Osteoblast (primary cell): ENCODE measurements at places on chromosomes 11 and 22. TPM values are rescaled to one million over a fixed set of nuclear protein-coding genes. Genes with fewer than 3 reads are reported as not detected.

The MRGPRF gene
- 39.4 and 41.5 TPM in 2 replicates for total RNA-seq

The SMIM38 gene
- under 0.01 and 0.29 TPM in 2 replicates for total RNA-seq

DNA sequence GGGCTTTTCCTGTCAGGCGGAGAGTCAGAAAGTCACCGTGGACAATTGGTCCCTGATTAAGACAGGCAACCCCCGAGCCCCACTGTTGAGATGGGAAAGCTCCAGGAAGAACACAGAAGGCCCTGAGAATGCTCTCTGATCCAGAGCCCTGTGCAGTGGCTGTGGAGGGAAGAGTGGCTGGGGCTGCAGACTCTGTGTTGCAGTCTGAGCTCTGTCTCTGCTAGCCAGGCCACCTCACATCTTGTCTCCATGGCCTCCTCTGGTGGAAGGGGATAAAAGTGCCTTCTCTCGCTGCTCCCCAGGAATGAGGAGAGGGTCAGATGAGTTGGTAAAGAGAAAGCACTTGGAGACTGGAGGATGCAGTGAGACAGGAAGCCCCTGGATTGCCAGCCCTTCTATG lies 141.2 kb downstream of the CEP164 start:
- no peaks in the 10 kb centered on the region for H3K4me1 ChIP-seq
- no peaks in the 10 kb centered on the region for H3K27me3 ChIP-seq

The NPTXR gene
- total RNA-seq, result 0.72 and 1.5 TPM in 2 replicates

GRCh38 chr11:7640816-7641215 lies 32.5 kb downstream of the CYB5R2 start:
- no peaks in the 10 kb centered on the region for H3K27me3 ChIP-seq
- H3K27ac ChIP-seq, result no peak overlapping the region
- H3K4me3 ChIP-seq, result no peak overlapping the region
- H3K36me3 ChIP-seq, result peaks cover 3% of the 10 kb centered on the region
- DNase-seq, result no peak
- peaks cover 3% of the 10 kb centered on the region for H3K4me1 ChIP-seq

- peak; percentile 58 for DNase-seq
- no peaks in the 10 kb centered on the region for H3K27me3 ChIP-seq
- H3K4me1 ChIP-seq, result peaks cover 19% of the 10 kb centered on the region
- H3K36me3 ChIP-seq, result no peaks in the 10 kb centered on the region
Observed at GRCh38 chr11:47398551-47398950, 9.8 kb upstream of the SLC39A13 start.

The JRKL gene
- total RNA-seq, result 8.5 and 9.8 TPM in 2 replicates

The SLC15A3 gene
- 10.9 and 13.0 TPM in 2 replicates for total RNA-seq

DNA sequence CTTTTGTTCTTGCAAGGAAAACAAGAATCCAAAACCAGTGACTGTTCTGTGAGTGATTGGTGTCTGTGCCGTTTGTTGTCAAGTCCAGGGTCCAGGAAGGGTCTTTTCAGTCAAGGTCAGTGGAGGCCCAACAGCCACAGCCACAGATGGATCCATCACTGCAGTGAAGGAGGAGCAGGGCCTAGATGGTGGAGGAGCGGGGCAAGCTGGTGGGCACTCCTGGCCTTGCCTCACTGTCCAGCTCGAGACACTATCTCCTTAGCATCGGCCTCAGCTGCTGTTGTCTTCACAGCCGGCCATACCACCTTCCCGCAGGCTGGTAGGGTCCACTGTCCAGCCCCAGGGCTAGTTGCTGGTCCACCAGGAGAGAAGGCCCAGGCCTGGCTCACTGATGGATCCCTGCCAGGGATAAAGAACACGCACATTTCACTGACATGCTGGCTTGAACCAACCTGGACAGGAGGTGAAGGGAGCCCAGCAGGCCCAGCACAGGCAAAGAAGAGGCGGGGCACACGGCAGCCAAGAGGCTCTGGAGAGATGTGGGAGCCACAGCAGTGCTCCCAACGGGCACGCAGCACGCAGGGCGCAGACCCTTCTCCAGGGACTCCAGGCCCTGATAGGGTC lies 15.2 kb downstream of the POLR3H start:
- no peaks in the 10 kb centered on the region for H3K27me3 ChIP-seq
- peaks cover 87% of the 10 kb centered on the region for H3K36me3 ChIP-seq
- H3K27ac ChIP-seq, result no peak overlapping the region
- H3K4me3 ChIP-seq, result no peak overlapping the region
- DNase-seq, result peak; percentile 55

GRCh38 chr22:50270666-50271394 lies 650 bp upstream of the MAPK11 start:
- peak; percentile 99 for DNase-seq
- no peak overlapping the region for H3K27ac ChIP-seq
- peaks cover 11% of the 10 kb centered on the region for H3K4me1 ChIP-seq
- H3K27me3 ChIP-seq, result no peaks in the 10 kb centered on the region

- H3K27ac ChIP-seq, result no peak overlapping the region
- H3K4me1 ChIP-seq, result peaks cover 5% of the 10 kb centered on the region
- no peak overlapping the region for H3K4me3 ChIP-seq
- no peak for DNase-seq
Observed at GRCh38 chr11:4183410-4184057, 88.9 kb downstream of the RRM1 start.

The AGBL2 gene
- 2.2 and 2.4 TPM in 2 replicates for total RNA-seq

The MAPK11 gene
- total RNA-seq, result 2.9 and 6.2 TPM in 2 replicates

GRCh38 chr22:42684462-42685195 lies 35.4 kb upstream of the CYB5R3 start:
- no peaks in the 10 kb centered on the region for H3K27me3 ChIP-seq
- peak overlapping the region; percentile 35 for H3K27ac ChIP-seq
- peaks cover 53% of the 10 kb centered on the region for H3K4me1 ChIP-seq
- peak; percentile 94 for DNase-seq

The KCNJ1 gene
- not detected in 2 replicates for total RNA-seq

The NAV2 gene
- total RNA-seq, result 8.7 and 12.4 TPM in 2 replicates

The KRTAP5-10 gene
- 0.36 TPM in 1 of 2 replicates, not detected in the other for total RNA-seq

GRCh38 chr11:69040581-69041260 lies 8.0 kb upstream of the TPCN2 start:
- peak overlapping the region; percentile 74 for H3K27ac ChIP-seq
- no peaks in the 10 kb centered on the region for H3K27me3 ChIP-seq
- DNase-seq, result peak; percentile 89
- H3K36me3 ChIP-seq, result no peaks in the 10 kb centered on the region
- H3K4me3 ChIP-seq, result no peak overlapping the region
- H3K4me1 ChIP-seq, result peaks cover 43% of the 10 kb centered on the region

GRCh38 chr11:747158-748006 lies at the start of gene TALDO1:
Gene TALDO1 (plus strand): TSS chr11:747464. CDS start chr11:747482, 18 bp downstream.
- peak; percentile 99 for DNase-seq
- H3K4me3 ChIP-seq, result peak within 1 kb of the TSS; percentile 90
- peaks cover 3% of the 10 kb centered on the region for H3K36me3 ChIP-seq
- peak within 1 kb of the TSS; percentile 93 for H3K27ac ChIP-seq
- H3K27me3 ChIP-seq, result no peaks in the 10 kb centered on the region
- peaks cover 25% of the 10 kb centered on the region for H3K4me1 ChIP-seq

GRCh38 chr11:9138612-9139579 lies 47.5 kb upstream of the SCUBE2 start:
- H3K4me3 ChIP-seq, result no peak overlapping the region
- H3K27ac ChIP-seq, result peak overlapping the region; percentile 41
- H3K36me3 ChIP-seq, result peaks cover 62% of the 10 kb centered on the region
- DNase-seq, result peak; percentile 85
- no peaks in the 10 kb centered on the region for H3K27me3 ChIP-seq
- peaks cover 34% of the 10 kb centered on the region for H3K4me1 ChIP-seq

The CHRNA10 gene
- total RNA-seq, result 0.29 and 0.72 TPM in 2 replicates

GRCh38 chr11:59901306-59901705 lies 22.7 kb downstream of the OOSP3 start:
- no peaks in the 10 kb centered on the region for H3K27me3 ChIP-seq
- no peak overlapping the region for H3K4me3 ChIP-seq
- no peaks in the 10 kb centered on the region for H3K4me1 ChIP-seq
- no peaks in the 10 kb centered on the region for H3K36me3 ChIP-seq

DNA sequence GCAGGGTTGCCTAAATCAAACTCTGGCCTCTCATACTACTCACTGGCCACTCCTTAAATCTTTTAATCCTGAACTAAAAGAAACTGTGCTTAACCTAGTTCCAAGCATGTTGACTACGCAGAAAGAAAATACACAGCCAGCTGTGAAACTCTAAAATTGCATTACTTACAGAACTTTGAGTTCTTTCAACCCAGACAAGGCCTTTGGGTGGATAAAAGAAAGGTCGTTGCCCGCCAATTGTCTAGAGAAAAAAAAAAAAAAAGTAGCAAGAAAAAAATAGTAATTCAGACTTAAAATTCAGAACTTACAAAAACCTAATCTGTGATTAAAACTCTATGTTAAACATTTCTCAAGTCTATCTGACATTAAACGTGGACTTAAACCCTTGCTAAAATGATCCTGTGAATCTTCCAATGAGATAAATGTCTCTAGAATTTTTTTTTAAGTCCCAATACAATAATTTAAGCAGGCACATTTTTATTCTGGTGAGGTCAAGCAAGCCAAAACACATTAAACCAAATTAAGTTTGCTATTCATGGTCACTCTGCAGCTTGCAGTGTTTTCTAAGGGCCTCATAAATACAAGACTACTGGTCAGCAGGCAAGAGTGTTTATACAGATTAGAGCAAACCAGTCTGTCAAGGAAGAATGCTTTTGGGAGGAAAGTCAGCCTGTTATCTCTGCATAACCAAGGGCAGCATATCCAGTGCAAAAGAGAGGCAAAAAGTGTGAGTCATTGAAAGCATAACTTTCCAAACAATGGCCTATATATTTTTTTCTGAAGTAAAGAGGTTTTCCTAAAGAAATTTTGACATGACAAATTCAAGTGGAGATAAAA lies 29.5 kb upstream of the CCDC34 start:
- H3K27me3 ChIP-seq, result no peaks in the 10 kb centered on the region
- no peak for DNase-seq
- peak overlapping the region; percentile 66 for H3K27ac ChIP-seq
- H3K36me3 ChIP-seq, result no peaks in the 10 kb centered on the region
- no peak overlapping the region for H3K4me3 ChIP-seq

- H3K27me3 ChIP-seq, result no peaks in the 10 kb centered on the region
- no peak overlapping the region for H3K4me3 ChIP-seq
- H3K36me3 ChIP-seq, result no peaks in the 10 kb centered on the region
- H3K27ac ChIP-seq, result no peak overlapping the region
- H3K4me1 ChIP-seq, result peaks cover 23% of the 10 kb centered on the region
Observed at GRCh38 chr11:129281471-129282415, 89.6 kb upstream of the ARHGAP32 start.

DNA sequence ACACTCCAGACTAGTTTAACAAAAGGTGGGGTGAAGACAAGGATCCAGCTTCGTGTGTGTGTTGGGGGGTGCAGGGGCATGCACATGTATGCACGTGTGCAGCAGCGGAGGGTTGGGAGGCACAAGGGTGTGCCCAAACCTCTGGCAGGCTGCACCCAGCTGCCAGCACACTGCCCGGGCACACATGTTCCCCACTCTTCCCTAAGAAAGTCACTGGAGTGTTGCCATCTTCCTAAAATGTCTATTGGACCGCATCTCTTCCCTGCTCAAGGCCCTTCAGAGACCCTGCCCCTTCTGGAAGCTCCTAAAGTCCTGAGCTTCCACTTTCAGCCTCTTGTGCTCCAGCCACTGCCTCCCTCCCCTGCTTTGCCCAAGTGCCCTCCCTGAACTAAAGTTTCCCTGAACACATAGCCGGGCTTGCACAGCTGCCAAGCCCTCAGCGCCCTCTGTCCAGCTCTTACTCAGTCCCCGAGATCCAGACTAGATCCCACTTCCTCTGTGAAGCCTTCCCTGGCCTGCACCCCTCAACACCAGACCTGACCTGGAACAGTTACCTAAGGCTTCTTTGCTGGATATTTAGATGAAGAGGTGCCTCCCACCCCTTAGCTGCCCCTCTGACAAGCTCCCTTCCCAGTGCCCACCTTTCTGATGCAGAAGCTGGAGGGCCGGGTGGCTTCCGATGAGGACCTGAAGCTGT lies 6.0 kb downstream of the CFL1 start:
- peaks cover 58% of the 10 kb centered on the region for H3K36me3 ChIP-seq
- H3K4me3 ChIP-seq, result no peak overlapping the region
- no peaks in the 10 kb centered on the region for H3K27me3 ChIP-seq
- H3K4me1 ChIP-seq, result peaks cover 14% of the 10 kb centered on the region

DNA sequence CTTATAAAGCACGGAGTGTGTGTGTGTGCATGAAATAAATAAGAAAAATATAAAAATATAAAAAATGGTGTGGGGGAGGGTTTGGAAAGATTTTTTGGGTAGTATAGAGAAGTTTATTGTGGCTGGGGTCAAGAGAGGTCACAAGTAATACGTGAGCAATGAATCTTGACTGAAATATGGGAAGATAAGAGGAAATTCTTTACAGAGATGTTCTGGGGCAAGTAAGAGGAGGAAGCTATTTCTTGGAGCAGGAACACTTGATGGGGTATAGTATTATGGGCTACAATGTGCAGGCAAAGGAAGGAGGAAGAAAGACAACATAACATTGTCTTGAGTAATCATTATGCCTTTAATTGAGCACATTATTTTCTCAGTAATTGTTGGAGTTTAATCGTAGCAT lies 2.1 kb downstream of the HBD start:
- no peaks in the 10 kb centered on the region for H3K4me1 ChIP-seq
- H3K4me3 ChIP-seq, result no peak overlapping the region
- no peaks in the 10 kb centered on the region for H3K36me3 ChIP-seq
- no peak for DNase-seq

The INS gene
- not detected in 2 replicates for total RNA-seq

The GAS2 gene
- 0.36 and 0.88 TPM in 2 replicates for total RNA-seq

- H3K36me3 ChIP-seq, result no peaks in the 10 kb centered on the region
- peaks cover 41% of the 10 kb centered on the region for H3K27me3 ChIP-seq
- H3K27ac ChIP-seq, result no peak overlapping the region
Observed at GRCh38 chr11:120174866-120175265, 36.0 kb upstream of the OAF start.

DNA sequence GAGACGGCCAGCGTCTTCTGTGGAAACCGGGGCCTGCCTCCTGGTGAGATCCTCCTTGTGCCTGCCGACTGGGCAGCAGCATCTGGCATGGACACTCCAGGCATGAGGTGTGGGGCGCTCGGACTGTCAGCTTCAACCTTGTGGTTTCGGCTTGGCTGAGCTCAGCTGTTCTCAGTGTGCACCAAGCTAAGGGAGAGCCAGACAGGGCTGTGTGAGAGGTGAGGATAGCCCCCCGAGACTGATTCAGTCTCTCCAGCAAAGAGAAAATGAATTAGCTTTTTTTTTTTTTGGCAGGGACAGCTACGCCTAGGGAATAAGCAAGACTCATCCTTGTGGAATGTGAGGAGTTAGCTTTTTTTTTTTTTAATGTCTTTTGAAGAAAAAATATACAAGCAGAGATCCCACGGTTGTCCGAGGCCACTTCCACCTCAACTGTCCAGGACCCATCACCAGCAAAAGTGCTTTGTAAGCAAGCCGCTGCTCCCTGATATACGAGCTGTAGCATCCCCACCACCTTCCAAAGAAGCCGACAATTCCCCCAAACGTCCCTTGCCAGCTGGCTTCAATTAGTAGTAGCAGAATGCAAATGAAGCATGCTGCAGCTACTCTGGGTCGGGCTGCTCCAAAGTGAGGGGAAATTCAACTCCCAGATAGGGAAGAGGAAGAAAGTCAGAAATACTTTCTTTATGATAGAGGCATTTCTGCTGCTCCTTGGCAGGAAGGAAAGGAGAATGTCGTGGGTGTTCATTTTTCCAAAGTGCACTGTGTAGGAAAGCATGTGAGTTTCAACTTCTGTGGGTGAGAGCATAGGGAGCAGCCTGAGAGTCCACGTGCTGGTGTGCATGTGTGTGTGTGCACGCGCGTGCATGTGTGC lies 9.7 kb upstream of the THY1 start:
- H3K4me3 ChIP-seq, result peak overlapping the region; percentile 65
- peak overlapping the region; percentile 94 for H3K27ac ChIP-seq
- no peaks in the 10 kb centered on the region for H3K27me3 ChIP-seq
- peak; percentile 92 for DNase-seq
- peaks cover 29% of the 10 kb centered on the region for H3K4me1 ChIP-seq
